Cerebellum (tissue), 4 donors: ENCODE measurements at places on chromosomes 7 and 10.
A peak's percentile ranks its signal among the peaks of the same experiment; 100 is the strongest.

DNA sequence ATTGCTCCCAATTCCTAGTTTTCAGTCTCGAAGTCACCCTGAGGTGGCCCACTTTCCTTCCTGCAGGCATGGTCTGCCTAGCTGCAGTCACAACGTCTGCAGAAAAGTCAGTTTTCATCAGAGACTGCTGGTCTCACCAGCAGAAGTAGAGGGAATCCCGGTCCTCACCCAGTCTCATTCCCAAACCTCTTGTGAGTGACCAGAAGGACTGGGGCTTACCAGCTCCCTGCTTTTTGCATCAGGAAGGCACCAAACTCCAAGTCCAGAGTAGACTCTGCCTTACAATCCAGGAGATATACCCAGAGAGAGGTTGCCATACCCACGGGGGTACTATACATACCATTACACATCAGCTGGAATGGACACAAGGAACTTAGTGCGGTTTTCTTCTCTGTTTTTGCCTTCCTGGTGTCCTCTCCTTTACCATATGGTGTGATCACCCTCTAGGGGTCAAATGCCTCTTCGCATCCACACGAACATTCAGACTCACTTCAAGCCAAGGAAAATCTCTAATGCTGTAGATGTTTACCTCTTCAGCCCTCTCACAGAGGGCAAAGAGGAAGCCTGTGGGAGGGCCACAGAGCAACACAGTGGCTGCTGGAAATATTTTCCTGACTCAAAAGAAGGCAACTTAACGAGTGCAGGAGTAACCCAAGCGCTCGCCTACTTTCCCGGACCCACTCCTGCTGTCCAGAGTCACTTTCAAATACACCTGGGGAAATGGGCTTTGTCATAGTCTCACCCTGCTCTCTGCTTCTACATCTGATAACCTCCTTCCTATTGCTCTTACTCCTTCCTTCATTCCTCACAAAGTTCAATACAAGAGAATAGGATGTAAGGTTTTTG, 220.9 kb downstream of the C7orf25 start:
- DNase-seq = no peak

DNA sequence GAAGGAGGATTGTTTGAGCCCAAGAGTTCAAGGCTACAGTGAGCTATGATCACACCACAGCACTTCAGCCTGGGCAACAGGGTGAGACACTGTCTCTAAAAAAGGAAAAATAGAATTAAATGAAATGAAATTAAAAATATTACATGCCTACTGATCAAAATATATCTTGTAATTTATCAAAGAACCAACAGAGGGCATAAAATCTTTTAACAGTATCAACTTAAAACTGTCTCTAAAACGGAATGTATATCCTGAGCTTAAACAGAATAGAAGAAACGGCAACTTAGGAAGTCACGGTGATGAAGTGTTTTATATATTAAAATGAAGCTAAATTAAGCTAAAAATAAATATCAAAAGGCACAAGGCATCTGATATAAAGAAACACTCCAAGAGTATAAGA, 78.8 kb downstream of the MTPAP start:
- DNase-seq = no peak

- DNase-seq = peak; percentile 50
Observed at GRCh38 chr10:114631666-114632417, 26.2 kb downstream of the ABLIM1 start.

GRCh38 chr10:11776080-11776479, 33.9 kb downstream of the ECHDC3 start:
- no peak for DNase-seq

GRCh38 chr7:113622796-113623195, 296.0 kb downstream of the PPP1R3A start:
- no peak for DNase-seq

DNA sequence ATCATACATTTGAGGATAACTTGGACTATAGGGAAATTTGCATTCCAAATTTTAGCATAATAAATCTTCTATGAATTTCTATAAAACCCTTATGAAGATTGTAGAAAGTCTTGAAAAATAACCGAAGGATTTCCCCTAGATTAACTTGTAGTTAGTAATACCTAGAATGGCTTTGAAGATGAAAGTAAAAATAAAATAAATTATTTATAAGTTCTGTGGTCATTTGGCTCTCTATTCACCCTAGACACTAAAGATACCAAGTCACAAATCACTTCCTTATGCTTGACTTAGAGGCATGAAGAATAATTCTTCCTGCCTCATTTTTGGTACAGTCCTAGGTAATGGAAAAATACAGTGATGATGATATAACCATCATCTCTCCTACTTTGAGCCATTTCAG, 79.3 kb downstream of the CSTF2T start:
- DNase-seq = no peak

- DNase-seq = no peak
Observed at GRCh38 chr10:120555436-120555835, 98.4 kb downstream of the PLPP4 start.

DNA sequence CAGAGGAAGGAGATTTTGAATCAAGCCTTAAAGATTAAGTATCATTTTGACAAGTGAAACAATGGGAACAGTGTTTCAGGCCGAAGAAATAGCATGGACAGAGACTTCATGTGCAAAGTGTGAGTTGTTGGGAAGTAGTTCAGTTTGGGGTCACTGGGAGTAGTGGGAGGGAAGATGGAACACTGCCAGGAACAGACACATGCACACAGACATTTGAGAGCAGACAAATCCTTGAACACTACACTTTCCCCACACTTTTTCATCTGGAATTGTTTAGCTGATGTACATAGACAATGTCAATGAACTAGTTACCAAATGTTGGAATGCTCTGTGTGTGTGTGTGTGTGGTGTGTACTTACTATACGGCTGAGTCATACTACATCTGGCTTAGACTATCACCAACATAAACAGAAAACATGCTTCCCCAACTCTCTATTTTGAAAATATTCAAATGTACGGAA, 52.4 kb upstream of the LRRC17 start:
- DNase-seq = no peak

- no peak for DNase-seq
Observed at GRCh38 chr10:10044922-10045764, 972.5 kb upstream of the CELF2 start.

GRCh38 chr10:95550073-95550672, 11.0 kb downstream of the SORBS1 start:
- no peak for DNase-seq

DNA sequence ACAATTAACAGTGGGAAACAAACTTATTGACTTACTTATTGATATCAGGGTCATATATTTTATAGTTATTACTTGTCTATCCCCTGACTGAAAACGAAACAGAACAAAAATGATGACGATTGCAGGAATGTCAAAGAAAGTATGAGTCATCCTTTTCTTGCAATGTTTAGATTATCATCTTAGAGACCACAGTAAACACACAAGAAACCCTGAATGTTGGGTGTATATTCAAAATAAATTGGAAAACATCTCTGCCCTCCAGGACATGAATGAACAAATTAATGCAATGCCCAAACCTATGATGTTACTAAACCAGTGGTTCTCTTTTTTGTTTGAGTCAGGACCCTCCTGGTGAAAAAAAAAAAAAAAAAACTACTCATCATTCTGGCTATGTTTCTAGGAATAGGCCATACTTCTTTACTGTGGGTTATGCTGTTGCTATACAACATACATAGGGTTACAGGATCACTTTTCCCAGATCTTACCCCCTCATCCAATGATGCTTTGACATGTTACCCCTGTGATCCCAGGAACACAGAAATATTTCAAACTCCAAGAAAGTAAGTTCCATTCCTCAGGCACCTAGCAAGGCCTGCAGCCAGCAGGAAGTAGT, 623.4 kb upstream of the IGFBP3 start:
- no peak for DNase-seq

GRCh38 chr7:139619367-139619657, 95.8 kb downstream of the CLEC2L start:
- no peak for DNase-seq

- no peak for DNase-seq
Observed at GRCh38 chr7:156386097-156386496, 254.5 kb upstream of the RNF32 start.

DNA sequence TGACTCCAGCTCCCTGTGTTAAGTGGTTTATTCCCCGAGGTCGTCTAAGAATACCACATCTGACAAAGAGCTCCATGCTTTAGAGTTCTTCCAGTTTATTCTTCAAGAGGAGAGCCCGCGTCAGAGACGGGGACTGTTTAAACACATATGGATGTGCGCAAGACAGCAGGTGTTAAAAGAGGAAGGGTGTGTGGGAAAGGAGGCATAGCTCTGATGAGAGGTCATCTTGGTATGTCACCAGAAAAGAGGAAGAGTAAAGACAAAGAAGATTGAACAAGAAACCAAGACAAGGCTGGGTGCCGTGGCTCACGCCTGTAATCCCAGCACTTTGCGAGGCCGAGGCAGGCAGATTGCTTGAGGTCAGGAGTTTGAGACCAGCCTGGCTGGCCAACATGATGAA, 258.7 kb downstream of the CCDC3 start:
- no peak for DNase-seq

DNA sequence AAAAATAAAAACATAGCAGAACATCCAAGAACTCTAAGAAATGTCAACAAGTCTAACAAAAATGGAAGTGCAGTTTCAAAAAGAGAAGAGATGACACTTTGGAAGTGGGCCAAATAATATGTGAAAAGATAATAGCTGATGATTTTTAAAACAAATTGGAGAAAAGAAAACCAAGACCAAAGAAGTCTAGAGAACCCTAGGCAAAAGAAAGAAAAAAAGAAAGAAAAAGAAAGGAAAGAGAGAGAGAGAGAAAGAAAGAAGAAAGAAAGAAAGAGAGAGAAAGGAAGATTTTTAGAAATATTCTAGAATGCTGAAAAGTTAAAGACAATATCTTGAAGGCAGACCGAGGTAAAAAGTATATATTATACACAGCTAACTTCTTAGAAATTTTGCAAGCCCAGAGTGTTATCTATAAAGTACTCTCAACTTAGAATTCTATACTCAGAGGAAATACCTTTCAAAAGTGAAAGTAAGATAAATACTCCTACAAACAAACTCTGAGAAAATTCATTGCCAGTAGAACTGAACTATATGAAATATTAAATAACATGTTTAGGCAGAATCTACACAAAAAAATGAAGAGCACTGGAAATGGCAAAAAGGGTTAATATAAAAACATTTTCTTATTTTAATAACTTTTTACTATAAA, 138.7 kb upstream of the SMIM30 start:
- no peak for DNase-seq

GRCh38 chr7:1562597-1563051, 6.6 kb upstream of the TMEM184A start:
- no peak for DNase-seq

DNA sequence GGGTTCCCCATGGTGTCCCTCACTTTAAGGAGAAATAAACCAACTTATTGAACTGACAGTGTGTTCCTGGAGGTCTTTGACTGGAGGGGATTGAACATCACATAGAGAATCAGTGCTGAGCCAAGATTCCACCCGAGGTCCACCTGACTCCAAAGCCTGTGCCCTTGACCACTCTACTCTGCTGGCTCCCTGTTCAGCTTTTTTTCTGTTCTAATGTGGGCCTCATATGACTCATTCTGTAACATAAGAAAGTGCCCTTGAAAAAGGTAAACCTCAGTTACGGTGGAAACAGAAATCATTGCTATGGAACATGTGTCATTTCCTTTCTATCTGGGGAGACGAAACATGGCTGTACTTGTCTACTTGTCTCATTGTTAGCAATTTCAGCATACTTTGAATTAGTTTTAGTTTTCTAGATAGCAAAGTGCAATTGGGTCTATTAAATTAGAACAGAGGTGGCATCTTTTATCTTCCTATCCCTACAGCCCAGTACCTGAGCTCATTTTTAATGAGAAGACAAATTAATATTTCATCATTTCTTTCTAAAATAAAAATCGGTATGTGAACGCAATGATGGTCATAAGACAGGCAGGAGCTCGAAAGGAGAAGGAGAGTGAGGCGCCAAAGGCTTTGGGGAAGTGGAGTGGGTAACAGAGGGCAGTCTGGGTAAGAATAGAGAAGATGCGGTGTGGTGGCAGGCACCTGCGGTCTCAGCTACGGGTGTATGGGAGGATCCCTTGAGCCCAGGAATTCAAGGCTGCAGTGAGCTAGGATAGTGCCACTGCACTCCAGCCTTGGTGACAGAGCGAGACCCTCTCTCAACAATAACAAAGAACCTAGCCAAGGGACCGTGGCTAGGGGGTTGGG, 1.5 kb downstream of the GSDME start:
- no peak for DNase-seq

DNA sequence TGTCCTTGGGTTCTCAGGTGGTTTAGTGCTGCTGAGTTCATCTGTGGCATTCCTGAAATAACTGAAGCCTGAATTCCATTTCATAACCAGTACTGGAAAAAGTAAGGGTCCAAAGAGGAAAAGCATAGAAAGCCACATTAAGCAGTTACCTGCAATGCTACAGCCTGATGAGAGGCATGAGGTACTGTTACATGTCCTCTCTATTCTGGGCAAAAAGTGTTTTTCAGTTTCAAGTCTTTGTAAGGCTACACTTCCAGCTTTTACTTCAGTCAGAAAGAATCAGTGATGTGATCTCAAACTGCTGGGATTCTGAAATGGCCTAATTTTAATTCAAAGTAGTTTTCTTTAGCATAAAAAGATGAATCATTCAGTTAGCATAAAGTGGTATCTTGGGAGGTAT, 369.5 kb downstream of the PHF14 start:
- DNase-seq = no peak

DNA sequence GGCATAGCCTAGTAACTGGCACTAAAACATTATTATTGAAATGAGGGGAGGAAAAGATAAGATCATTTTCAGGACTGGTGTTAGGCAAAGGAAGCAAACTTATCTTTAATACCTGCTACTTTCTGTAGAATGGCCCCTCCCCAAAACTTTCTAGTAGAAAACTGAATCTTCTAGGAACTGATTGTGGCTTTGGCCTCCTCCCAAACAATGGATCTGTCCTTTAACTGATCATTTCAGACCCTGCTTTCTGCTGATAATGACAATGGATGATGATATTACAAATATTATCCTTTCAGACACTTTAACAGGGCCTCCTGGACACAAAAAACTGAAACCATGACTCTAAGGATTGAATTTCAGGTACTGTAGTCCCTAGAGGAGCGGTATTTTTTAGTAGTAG, 55.1 kb downstream of the EZH2 start:
- no peak for DNase-seq

- peak; percentile 58 for DNase-seq
Observed at GRCh38 chr7:73828107-73828803, 2.5 kb upstream of the CLDN4 start.

DNA sequence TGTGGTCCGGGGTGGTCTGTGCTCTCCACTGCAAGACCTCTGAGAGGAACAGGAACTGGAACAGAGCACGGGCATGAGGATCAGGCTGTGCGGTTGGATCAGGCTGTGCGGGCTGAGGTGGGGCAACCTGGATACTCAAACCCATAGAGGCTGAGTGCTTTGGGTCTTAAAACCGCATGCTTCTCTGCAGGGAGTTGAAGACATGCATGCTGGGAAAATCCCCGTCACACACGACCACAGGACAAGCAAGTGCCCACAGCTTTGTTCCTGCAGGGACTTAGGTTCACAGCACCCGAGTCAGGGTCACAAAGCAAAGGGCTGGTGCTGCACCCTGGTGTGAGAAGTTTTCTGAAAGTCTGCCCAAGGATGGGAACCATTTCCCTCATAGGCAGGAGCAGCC, 221.2 kb downstream of the ZMYND11 start:
- no peak for DNase-seq
